ENCODE measurements at places on chromosomes 7 and 10.

DNA sequence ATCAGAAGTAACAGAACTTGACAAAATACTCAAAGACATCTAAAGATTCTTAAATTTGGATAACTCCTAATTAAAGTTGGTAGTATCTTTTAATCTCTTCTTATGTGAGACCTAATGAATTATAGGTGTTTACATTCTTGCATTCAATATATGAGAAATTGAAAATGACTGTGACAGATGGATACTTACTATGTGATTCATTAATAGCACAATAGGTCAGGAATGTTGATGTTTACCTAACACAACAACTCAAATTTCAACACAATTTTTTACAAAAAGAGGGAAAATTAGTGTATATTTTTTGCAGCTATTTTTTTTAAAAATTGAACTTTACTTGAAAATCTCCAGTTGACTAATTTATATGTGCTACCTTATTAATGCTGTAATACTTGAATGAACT, 31.7 kb upstream of the MCU start:
- no peak for DNase-seq

GRCh38 chr7:73730485-73730884, 8.1 kb downstream of the ABHD11 start:
- DNase-seq, result no peak

DNA sequence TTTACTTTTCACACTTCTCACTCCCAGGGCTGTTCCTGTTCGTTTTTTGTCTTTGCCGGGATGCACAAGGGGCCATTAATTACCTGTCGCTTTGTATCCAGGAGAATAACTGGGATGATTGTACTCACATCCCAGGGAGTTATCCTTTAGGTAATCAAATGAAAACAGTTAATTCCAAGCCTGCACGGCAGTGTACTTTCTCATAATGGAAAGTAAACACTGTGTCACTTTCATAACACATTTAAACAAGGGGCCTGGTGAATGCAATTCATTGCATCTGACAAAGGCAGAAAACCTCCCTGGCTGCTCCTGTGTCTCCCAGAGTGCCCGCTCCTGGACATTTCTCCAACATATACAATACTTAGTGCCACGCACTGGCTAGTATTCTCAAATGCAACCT, 138.7 kb upstream of the CELF2 start:
- DNase-seq, result no peak

DNA sequence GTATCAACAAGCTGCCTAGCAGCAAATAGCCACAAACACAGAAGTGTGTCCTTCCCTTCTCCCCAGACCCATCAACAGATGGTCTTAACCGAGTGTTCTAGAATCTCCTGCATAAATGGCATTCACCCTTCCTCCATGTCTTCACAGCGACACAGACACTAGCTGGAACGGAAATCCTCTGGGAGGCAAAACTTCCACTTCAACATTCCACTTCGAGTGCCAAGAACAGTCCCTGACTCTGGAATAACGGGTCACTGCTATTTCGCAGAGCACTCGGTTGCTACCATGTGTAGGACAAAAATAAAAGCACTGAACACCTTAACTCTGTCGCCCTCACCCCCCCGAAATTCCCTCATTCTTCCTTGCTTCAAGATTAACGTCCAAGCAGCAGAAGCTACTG, 65.1 kb downstream of the SFMBT2 start:
- DNase-seq, result no peak

DNA sequence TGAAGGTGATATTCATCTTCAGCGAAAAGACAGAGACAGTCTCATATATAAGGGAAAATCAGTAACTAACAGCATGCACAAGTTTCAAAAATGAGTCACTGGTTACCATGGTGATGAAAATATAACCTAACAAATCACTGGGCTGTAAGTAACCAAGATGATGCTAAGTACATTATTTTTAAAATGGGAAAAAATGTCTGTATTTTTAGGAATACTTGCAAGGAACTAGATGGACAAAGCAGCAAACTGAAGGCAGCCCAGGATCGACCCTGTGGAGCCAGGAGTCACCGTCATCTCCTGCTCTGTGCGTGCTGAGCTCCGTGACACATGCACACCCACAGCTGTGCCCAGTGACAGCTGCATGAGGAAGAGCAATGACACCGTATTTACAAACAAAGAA, 137.3 kb downstream of the ELMO1 start:
- no peak for DNase-seq

GRCh38 chr10:46227936-46228562, 58.7 kb upstream of the ANTXRL start:
- DNase-seq, result peak; percentile 46

- DNase-seq, result no peak
Measured at GRCh38 chr7:7803715-7804178, 85.3 kb upstream of the RPA3 start.

DNA sequence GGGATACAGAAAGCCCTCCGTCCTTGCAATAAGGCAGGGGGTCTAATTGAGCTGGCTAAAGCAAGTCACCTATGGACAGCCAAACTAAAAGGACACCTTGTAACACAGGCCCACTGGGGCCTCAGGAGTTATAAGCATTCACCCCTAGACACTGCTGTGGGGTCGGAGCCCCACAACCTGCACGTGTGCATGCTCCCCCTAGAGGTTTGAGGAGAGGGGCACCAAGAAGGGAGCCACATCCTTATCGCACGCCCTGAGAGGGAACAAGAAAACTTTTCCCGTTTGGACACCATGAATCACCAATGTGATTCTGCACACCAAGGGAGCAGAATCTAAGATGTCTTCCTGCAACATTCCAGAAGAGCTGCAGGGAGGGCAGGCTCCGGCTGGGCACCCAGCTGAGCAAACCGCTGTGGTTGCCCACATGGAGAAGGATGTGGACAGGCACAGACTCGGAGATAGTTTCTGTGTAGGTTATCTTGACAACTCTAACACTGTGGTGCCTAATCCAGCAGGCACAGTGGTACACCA, 17.7 kb upstream of the TARP start:
- no peak for DNase-seq

- DNase-seq, result no peak
Measured at GRCh38 chr10:3115685-3116084, 48.3 kb downstream of the PFKP start.

DNA sequence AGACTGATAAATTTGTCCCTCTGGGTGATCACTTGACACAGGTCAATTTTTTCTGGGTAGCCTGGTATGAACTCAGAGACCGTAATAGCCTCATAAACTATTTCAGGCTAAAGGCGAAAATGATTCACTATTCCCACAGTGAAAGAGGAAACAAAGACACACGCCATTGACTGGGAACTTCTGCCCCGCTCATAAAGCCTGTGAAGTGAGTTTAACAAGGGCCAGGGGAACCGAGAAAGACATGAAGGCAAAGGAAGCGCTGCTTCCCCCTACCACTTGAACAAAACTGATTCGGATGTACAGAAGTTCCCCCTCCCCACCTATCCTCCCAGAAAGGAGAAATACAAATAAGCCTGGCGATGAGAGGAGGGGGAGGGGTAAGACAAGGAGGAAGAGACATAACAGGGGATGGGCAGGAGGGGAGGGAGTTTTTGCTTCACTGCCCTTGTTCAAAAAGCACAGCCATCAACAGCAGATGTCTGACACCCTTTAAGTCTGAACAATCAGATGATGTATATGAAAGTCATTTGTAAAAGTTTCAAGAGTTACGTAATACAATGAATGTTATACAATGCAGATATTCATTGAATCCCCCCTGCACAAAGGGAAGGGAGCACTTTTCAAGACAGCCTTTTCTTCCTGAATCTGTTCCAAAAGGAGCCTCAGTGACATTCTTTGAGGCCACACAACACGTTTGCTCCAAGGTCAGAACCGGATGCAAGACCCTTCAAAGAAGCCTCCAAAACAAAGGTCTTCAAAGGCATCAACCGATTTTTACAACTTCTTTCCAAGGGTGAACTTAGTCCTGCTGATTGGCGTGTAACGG, 734 bp downstream of the ABCB4 start:
- no peak for DNase-seq

- no peak for DNase-seq
Measured at GRCh38 chr7:69577221-69577620, 21.1 kb upstream of the AUTS2 start.

- no peak for DNase-seq
Measured at GRCh38 chr10:17179002-17179401, 22.5 kb downstream of the TRDMT1 start.

DNA sequence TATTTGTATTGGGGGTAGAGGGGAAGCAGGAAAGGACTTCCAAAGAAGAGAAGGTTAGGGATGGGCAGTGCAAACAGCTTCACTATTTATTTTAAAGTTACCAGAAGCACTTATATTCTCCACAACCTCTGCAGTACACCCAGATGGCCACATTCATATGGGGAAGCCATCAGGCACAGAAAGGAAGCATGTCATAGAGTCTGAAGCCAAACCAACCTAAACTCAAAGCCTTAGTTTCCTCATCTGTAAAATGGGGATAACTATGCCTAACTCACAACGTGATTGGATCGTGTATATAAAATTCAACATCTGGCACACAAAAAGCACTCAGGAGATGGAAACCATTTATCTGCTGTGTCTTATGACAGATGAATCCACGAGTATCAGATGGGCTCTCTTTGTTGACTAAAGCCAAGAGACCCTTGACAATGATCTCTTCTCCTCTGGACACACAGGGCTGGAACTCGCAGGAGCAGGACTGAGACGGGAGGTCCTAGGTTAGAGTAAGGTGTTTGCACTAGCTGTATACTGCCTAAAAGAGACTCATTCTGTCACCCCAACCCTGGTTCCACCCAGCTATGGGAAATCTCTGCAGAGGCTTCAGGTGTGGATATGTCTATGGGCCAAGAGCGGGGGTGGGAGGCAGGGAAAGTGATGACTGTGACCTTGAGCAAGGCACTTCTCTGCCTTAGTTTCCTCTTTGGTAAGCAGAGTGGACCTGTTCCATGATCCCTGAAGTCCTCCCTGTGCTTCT, 1.8 kb downstream of the KIAA1549 start:
- DNase-seq, result no peak

DNA sequence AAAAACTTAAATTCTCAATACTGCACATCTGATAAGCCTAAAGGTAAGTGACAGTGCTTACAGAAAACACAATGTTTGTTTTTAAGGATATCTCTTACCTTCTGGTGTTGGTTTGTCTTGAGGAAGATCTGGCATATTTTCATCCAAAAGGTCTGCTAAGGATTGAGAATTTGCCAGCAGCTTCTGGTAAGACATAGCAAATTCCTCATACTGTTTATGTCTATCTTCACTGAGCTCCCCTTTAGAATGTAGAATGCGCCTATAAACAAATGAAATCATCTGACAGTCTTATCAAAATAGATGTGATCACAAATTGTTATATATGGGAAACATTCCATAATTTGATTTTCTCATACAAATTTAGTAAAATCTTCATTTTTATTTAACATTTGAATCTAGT, 28.7 kb downstream of the UPF2 start:
- no peak for DNase-seq

DNA sequence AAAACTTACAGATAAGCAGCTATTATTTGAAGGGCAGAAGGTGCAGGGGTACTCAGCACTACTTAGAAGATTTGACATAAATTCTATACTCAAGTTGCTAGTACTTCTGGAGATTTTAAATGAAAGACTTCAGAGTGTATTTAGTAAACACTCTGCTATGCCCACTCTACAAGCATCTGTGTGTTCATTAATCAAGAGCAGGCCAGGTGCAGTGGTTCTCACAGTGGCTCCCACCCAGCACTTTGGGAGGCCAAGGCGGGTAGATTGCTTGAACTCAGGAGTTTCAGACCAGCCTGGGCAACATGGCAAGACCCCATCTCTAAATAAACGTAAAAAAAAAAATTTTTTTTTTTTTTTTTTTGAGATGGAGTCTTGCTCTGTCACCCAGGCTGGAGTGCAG, 38.9 kb upstream of the TOMM7 start:
- DNase-seq, result no peak

GRCh38 chr7:66187905-66188304, 17.2 kb upstream of the TPST1 start:
- no peak for DNase-seq

DNA sequence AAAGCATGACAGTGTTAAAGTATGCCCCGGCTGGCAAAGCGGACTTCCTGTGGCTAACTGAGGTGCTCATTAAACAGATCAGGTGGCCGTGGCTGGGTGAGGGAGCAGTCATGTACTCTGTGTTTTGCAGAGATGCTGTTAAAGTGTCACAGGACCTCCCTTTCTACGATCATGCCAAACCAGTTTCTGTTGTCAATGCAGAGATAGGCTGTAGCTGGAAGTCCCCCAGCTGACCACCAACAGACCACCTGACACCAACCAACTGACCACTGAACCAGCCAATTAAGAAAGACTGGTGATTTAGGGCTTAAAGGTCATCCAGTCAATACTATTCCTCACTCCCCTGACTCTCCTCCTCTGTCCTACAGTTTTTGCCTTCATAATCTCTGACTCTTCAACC, 431.1 kb upstream of the LRGUK start:
- DNase-seq, result no peak

GRCh38 chr7:148856891-148857290, 27.2 kb downstream of the EZH2 start:
- DNase-seq, result no peak

DNA sequence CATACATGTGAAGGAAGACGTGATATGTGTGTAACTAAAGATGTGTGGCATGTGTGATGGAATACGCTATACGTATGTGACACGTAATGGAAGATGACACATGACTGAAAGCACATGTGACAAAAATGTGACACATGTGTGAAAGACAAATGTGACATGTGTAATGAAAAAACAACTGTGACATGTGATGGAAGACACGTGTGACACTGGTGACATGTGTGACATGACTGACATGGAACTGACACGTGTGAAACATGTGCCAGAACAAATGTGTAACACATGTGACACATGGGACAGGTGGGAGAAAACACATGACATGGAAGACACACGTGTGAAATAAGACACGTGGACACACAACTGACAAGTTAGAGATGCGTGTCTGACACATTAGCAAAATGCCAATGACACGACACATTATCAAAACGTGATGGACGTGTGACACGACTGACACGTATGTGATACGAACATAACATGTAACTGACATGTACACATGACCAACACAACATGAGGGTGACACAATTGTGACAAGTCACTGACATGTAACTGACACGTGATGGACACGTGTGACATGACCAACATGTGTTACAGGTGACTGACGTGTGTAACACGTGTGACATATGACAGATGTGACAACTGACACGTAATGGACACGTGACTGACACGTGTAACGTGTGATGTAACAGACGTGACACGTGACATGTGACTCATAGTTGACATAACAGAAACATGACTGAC, 24.4 kb downstream of the CRPPA start:
- DNase-seq, result no peak

DNA sequence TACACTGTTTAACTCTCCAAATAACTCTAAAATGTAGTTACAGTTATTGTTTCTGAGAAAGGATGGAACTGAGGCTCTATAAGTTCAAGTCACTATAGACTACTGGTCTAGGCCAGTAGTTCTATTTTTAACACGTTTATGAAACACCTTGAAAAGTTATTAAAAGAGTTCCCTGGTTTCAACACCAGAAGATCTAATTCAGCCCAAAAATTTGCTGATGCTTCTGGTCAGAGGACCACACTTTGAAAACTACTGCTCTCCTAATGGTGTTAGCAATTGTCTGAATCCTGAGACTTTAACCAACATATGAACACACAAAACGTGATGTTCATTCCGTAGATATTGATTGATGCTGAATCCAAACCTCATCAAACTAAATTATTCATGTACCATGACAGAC, 658.6 kb upstream of the STEAP1 start:
- DNase-seq, result no peak

GRCh38 chr7:33986951-33987947, 81.9 kb downstream of the BMPER start:
- no peak for DNase-seq

GRCh38 chr7:105044449-105045070, 30.6 kb downstream of the KMT2E start:
- no peak for DNase-seq

Measured in activated CD8-positive, alpha-beta memory T cell treated with anti-CD3 and anti-CD28 coated beads for 24 hours (primary cell).